ENCODE measurements at places on chromosomes 6 and 20.

GRCh38 chr6:89630488-89630887, 8.1 kb downstream of the LYRM2 start:
- DNase-seq, result no peak

- no peak for DNase-seq
These were observed 40.0 kb upstream of the FANCE start for GRCh38 chr6:35412102-35412501.

DNA sequence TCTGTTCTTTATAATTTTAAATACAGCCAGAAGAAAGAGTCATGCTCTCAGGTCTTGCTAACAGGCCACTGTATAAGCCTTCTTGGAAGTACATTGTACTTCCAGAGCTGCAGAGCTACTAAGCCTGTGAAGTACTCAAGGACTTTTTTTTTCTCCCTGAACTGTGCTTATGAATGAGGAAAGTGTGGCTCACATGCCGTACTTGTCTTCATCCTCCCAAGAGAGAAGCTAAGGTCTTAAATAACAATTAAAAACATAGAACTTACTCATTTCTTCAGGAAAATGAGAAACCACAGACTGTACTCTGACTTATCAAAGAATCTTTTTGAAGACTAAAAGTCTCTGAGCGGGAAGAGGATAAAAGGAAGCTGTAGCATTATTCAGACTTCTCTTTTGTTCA, 218.3 kb downstream of the HTR1B start:
- no peak for DNase-seq

DNA sequence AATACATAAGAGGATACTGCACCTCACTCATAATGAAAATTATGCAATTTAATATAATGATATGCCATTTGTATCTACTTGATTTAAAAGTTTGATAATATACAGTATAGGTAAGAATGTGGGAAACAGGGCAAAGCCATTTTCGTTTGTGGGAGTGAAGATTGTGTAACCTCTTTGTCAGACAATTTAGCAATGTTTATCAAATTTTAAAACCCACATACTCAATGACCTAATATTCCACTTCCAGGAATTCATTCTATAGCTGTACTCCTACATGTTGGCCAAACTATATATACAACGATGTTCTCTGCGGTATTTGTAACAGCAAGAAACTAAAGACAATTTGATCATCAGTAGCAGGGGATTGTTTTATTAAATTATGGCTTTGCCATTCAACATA, 17.8 kb upstream of the FKBP5 start:
- DNase-seq, result no peak

DNA sequence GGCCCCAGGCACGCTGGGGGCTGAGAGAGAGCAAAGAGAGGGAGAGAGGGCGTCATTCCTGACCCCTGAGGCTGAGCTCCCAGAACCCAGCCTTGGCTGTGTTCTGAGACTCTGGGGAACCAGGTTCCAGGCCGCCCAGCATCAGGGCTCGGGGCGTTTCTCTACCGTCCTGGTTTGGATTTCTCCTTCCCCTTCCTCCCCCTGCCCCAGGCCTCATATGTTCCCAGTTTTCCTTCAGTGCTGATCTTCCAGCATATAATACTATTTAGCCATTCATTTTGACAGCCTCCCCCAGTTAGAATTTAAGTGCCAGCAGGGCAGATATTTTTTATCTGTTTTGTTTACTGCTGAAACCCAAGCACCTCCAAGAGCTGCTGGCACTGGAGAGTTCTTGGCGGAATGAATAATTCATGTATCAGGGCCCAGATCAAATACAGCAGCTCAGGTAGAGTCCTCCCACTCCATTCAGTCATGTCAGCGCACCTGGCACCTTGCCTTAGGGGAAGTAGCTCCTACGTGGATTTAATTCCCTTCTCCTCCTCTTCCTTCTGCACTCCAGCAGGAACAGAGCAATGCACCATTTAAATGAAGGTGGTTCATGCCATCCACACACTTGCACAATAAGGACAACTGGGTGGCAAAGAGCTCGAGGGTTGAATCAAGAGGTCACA, 23.4 kb upstream of the FRMD1 start:
- DNase-seq, result no peak
